ENCODE measurements at places on chromosomes 11 and 22. TPM values are rescaled to one million over a fixed set of nuclear protein-coding genes. Genes with fewer than 3 reads are reported as not detected.

Gene NUDT8
- 39.5 TPM for total RNA-seq

Gene OR52H1
- total RNA-seq: not detected

- peak overlapping the region; percentile 22 for H3K4me3 ChIP-seq
- H3K27ac ChIP-seq: no peak overlapping the region
- no peaks in the 10 kb centered on the region for H3K27me3 ChIP-seq
- peak; percentile 52 for DNase-seq
Measured at GRCh38 chr11:69382131-69383128, 88.5 kb downstream of the MYEOV start.

DNA sequence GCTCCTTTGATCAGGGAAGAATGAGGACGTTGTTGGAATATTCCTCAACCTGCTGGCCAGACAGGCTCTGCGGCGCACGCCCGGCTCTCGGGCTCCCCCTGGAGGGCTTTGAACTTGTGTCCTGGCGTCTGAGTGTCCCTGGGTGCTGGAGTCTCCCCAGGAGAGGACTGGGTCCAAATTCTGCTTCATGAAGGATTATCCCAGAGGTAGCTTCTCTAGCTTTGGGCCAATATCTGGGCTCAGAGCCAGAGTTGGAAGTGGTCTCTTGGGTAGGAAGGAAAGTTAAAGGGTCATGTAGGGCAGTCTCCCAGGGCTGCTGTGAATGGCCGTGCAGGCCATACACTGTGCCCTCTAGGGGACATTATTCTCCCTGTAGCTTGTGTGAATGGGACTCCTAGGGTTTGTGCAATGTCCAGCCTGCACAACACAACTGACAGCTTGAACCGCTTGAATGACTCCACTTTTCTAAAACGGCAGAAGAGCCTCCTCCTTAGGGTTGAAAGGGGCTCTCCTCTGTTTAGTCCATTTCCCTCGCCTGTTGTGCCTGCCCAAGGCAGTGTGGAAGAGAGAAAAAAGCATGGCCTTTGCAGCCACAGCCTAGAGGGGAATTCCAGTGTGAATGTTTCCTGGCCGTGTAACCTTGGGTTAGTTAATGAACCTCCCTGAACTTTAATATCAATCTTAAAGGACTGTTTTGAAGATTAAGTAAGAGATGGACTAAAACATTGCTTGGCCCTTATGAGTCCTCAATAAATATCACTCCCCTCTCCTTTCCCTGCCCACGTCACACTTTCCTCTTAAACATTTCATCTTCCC lies 111.2 kb upstream of the THY1 start:
- peaks cover 7% of the 10 kb centered on the region for H3K27me3 ChIP-seq
- H3K27ac ChIP-seq: no peak overlapping the region
- no peaks in the 10 kb centered on the region for H3K36me3 ChIP-seq

DNA sequence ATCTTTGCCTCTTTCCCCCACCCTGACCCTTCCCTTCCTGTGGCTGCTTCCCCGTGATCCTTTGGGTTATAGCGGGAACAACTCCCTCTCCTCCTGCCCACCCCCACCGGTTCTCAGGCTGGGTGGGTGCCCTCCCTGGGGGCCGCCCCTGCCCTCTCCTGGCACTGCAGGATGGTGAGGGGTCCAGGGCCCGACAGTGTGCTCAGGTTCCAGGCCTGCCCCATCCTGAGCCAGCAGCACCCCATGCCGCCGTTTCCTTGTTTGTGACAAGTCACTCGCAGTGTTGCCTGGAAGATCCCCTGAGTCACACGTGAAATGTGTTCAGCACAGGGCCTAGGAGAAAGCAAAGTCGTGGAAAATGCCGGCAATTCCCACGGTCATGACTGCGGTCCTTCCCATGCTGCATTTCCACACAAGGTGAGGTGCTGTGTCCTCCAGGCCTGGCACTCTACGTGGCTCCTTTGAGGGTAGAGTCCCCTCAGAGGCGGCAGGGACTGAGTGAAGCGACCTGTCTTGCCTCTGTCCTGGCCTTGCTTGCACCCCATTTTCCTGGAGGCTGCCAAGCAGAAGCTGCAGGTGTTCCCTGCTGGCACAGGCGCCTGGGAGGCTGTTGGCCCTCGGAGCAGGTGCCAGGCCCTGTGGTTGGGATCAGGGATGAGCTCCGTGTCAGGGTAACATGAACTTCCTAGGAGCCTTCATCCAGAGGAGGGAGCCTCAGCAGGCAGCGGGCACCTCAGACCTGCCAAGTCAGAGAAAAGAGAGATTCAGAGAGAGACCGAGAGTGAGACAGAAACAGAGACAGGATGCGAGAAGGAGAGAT lies 80.5 kb upstream of the LINC01488 start:
- no peak overlapping the region for H3K27ac ChIP-seq
- H3K36me3 ChIP-seq: no peaks in the 10 kb centered on the region
- DNase-seq: no peak
- no peak overlapping the region for H3K4me3 ChIP-seq
- H3K27me3 ChIP-seq: peaks cover 3% of the 10 kb centered on the region
- peaks cover 5% of the 10 kb centered on the region for H3K4me1 ChIP-seq

Data from activated CD8-positive, alpha-beta T cell treated with anti-CD3 and anti-CD28 coated beads for 36 hours (primary cell).